ENCODE measurements at places on chromosomes 5 and 9.

GRCh38 chr9:137764981-137765380, 112.6 kb upstream of the CACNA1B start:
- DNase-seq: no peak

DNA sequence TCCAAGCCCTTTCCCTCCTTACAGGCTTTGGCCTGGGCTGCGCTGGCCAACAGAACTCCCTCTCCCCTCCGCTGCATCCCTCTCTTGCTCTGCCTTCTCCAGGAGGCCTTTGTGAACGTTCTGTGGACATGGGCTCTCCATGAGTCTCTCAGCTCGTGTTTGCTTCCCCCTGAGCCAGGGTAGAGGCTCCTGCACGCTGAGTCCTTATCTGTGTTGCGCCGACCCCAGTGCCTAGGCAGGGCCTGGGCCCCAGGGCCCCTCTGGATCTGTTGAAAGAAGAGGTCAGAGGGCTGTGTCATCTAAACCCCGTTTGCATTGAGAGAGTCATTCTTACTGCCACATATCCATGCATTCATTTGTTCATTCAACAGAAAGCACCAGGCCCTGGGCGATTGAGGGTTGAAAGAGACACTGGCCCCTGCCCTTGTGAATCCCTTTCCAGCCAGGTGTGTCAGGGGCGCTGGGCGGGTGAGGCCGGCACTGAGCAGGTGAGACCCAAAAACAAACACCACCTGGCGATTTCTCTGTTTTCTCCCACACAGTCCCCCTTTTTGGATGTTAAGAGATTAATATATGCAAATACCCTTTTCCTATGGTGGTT, 111.2 kb upstream of the IER5L start:
- peak; percentile 7 for DNase-seq

GRCh38 chr5:173069671-173070070, 13.5 kb downstream of the CREBRF start:
- no peak for DNase-seq

DNA sequence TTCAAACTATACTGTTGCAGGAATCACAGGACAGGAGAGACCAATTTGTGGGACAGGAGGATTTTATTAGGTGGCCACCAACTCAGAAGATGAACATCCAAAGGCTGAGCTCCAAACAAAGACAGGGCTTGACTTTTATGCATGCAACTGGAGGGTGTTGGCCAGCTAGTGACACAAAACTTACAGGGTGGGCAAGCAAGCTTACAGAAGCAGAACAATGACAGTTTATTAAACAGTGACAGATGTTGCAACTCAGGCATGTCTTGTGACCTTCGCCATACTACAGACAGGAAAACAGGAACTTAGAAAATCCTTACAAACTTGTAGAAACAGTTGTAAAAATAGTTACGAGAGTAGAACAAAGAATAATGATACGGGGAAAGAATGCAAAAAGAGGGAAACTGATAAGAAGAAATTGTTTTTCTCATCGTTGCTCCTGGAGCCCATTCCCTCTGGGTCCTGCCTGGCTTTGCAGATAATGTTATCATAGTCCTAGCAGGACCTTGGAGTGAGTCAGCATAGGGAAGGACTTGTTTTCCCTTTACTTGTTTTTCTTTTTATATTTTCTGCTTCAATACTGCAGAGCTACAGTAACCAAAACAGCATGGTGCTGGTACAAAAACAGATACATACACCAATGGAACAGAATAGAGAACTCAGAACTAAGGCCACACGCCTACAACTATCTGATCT, 2083.0 kb upstream of the ACO1 start:
- DNase-seq: no peak

- DNase-seq: no peak
Measured at GRCh38 chr5:9733486-9733885, 103.3 kb upstream of the TAS2R1 start.

GRCh38 chr5:178201927-178202235, 2.5 kb upstream of the HNRNPAB start:
- no peak for DNase-seq

DNA sequence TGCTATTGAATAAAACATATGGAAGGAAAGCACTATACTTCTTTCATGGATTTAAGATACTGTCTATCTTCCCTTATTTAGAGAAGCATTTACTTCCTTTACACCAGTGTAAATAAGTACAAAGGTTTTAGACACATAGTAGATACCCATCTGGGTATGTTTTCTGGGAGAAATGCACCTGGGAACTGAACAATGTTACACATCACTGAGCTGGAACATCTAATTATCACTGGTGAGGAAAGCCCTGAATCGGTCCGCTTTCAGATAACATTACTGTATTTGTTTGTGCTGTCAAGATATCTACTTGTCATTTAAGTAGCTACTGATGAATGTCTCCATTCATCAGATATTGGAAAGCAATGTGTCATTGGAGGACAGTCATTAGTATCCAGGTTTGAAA, 964.7 kb upstream of the PTPRD start:
- DNase-seq: no peak

GRCh38 chr5:174412374-174412773, 312.0 kb upstream of the MSX2 start:
- no peak for DNase-seq

GRCh38 chr5:54719384-54720283, 202.1 kb downstream of the SNX18 start:
- no peak for DNase-seq

DNA sequence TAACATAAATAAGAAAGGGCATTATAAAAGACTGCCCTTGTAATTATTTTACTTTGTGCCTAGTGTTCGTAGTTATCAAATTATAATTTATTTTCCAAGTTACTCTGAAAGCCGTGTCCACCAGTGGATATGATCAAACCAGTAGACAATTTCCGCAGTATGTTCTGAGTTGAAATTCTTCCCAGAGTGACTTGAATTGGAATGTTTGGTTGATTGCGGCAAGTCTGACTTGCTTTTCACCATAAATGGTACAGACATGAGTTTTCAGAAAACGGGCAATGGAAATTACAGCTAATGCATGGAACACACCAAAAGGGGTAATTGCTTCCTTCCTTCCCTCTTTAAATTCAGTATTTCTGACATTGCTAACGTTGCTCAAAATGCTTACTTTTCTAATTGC, 56.6 kb downstream of the CHSY3 start:
- no peak for DNase-seq

GRCh38 chr9:96163712-96164111, 138.3 kb downstream of the HSD17B3 start:
- no peak for DNase-seq

- DNase-seq: no peak
Measured at GRCh38 chr9:71746023-71746757, 22.1 kb downstream of the CEMIP2 start.

DNA sequence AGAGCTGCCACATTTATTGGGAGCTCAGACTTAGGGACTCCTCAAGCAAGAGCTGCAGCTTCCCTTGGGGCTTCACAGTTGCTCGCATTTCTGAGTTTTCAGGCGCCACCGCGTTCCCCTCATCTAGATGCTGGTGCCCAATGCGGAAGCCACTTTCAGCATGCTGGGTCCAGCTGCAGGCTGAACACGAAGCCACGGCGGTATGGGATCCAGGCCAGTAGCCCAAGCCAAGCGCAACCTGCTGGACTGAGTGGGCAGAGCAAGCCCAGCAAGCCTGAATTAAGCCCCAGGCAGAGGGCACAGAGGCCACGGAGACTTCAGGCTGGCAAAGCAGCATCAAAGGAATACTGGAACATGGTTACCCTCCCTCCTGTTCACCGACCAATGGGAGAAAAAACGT, 391.5 kb downstream of the HTR1A start:
- DNase-seq: no peak

GRCh38 chr9:83656952-83657351, 34.0 kb downstream of the IDNK start:
- DNase-seq: no peak

DNA sequence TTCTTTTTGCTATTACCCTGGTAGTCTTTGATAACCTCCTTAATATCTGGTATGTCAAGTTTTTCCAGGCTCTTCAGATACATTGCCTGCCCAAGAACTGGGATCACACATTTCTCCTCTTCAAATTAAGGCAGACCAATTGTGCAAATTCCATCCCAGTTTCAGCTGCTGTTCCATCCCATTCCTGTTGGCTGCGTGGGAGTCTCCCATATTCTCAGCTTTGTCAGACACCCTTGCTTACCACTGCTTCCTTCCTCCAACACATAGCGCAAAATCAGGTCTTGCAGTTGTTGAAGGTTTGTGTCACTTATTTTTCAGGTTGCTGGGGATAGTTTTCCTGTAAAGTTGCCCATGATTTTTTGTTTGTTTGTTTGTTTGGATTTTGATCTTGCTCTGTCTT, 15.2 kb downstream of the HCN1 start:
- DNase-seq: no peak

GRCh38 chr5:11377896-11378295, 526.4 kb downstream of the CTNND2 start:
- no peak for DNase-seq

- DNase-seq: no peak
Measured at GRCh38 chr5:40240111-40240510, 439.6 kb upstream of the PTGER4 start.

- DNase-seq: no peak
Measured at GRCh38 chr5:172334196-172334595, 50.6 kb upstream of the UBTD2 start.

DNA sequence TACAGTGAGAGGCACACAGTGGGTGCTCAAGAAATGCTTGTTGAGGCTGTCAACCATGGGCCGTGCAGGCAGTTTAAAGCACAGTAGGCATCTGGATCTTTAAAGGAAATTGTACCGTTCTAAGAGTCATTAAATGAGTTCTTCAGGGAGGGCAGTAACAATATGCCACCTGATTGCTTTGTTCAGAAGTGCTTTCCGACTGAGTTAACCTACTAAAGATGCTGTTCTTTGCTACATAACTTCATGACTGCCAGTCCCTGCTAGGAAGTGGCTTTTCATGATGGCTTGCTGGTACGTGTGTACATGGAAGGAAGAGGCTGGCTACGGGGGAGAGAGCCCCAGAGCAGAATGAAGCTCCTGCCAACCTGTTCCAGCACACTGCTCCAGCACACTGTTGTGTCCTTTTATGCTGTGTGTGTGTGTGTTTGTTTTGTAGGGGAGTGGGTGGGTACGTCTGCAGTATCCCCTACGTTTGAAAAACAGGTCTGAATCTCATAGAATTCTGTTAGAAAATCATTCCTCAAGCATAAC, 41.9 kb upstream of the PPP2R2B start:
- no peak for DNase-seq

- DNase-seq: no peak
Measured at GRCh38 chr5:103476811-103477210, 85.8 kb downstream of the NUDT12 start.

- peak; percentile 69 for DNase-seq
Measured at GRCh38 chr9:124941679-124942561, 1.0 kb upstream of the GOLGA1 start.

- DNase-seq: no peak
Measured at GRCh38 chr9:113822315-113822714, 53.8 kb upstream of the ZNF618 start.

GRCh38 chr5:139828207-139828895, 32.7 kb downstream of the PSD2 start:
- no peak for DNase-seq

DNA sequence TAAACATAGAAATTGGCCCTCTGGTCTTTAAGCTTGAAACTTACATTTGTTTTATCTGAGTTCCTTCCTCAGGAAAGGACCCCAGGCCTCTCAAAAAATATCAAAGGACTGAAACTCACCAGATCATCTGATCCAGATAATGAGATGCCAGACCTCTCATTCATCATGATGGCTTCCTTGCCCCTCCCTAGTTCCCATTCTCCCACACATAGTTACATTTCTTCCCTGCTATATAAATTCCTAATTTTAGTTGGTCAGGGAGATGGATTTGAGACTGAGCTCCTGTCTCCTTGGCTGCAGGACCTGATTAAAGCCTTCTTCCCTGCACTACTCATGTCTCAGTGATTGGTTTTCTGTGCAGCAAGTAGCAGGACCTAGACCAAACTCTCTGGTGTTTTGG, 119.4 kb upstream of the SPIN1 start:
- no peak for DNase-seq

- DNase-seq: no peak
Measured at GRCh38 chr5:123937230-123937629, 425.3 kb downstream of the CSNK1G3 start.

- no peak for DNase-seq
Measured at GRCh38 chr9:113296796-113297558, 6.2 kb downstream of the RNF183 start.

- DNase-seq: no peak
Measured at GRCh38 chr5:141639357-141640050, 2.7 kb downstream of the RELL2 start.

DNA sequence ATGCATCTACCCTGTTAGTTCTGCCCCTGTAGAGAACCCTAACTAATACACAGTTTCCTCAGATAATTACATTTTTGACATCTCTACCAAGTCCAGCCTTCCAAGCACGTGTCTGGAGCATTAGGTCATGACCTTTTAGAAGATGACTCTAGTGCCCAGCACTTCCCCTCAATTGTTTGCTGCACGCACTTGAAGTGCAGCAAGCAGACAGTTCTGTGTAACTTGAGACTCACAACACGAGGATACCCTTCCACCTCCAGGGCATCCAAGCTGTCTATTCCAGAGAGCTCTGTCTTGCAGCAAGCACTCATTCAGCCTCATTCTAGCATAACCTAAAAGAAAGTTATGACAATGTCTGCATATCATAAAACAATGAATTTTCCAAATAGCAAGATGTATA, 1410.5 kb upstream of the CDH18 start:
- no peak for DNase-seq

DNA sequence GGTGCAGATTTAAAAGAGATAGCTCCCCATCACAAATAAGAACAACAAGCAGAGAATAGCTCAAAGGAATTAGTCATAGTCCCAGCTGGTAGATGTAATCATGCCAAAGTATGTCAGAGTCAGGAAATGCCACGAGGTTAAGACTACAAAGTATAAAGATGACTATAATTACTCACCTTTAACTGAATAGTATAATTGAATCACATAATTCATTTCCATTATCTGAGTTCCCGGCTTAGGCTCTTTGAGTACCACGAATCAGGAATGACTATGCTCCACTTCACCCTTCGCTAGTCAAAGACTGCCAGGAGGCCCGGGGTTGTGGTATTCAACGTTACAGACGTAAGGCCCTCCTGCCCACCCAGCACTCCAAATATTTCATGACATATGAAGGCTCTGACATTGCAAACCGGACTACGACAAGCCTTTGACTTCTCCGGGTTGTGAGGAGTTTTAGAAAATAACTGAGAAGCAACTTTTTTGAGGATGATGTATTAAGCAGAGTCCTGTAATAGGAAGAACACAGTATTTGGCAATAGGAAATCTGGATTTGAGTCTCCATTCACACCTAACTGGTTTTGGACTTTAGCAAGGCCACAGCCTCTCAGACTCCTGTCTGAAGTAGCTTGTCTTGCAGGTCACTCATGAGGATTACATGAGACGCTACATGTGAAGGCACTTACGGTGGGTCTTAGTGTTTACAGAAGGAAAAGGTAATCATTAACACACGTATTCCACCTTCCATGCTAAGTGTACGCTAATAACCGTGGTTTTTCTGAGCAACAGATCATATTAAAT, 64.6 kb downstream of the ENC1 start:
- no peak for DNase-seq

DNA sequence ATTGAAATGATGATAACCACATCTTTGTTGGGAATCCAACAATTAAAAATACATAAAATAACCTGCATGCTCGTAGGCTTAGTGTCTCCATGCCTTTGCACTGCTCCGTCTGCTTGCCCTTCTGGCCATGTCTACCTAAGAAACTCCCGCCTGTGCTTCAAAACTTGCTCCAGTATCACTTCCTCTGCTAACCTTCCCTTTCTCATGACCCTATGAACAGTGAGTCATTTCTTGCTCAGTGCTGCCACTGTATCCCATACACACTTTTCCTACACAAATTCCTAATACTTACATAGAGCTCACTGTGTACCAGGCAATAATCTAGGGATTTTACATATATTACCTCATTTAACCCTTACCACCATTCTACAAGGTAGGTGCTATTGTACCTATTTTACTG, 33.5 kb downstream of the TMEM245 start:
- DNase-seq: no peak

Measured in activated T-cell treated with anti-CD3 and anti-CD28 coated beads, Interleukin-2, amount 50 U/mL, for 1 hour (primary cell).